ENCODE measurements at places on chromosomes 5 and 9.
A peak's percentile ranks its signal among the peaks of the same experiment; 100 is the strongest.

DNA sequence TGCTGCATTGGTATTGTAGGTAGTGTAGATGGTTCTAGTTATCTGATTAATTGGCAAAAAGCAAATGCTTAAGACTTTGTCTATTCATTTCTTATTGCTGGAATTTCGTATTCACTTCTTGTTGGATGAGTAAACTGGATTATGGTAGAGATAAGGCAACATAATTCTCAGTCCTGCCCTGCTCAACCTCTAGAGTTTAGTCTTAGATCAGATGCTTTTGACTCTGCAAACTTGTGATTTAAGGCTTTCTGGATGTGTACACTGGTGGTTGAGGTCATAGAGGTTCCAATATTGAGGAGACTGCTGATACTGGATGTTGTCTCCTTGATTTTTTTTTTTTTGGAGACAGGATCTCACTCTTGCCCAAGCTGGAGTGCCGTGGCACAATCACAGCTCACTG lies 35.0 kb downstream of the KIF2A start:
- no peak for DNase-seq

DNA sequence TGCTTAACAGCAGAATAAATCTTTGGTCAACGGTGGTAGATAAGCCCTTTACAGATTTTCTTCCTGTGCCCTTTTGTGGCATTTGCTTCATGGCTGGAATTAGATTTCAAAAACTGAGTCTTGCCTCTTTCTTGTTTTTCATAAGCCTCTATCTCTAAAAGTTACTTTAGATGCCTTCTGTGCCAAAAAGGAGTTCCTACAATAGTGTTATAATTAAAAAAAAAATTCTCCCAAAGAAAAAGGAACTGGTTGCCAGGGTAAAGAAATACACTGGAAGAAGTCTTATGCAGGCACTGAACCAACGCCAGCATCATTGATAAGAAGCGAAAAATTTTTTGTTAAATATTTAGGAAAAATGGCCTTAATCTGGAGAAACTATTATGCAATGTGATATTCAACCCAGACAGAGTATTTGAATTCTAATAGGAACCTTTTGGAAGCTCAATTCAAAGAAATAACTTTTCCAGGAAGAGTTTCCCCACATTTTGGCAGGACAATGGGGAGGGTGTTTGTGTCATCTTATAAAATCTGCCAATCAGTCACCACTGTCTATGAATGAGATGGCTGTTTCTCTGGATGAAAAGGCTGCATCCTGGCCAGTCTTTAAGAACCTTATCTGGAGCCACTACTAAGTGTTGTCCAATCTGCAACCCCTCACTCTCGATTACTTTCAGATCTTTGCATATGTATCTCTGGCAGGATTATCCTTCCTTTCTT lies 608.1 kb downstream of the PDE4D start:
- no peak for DNase-seq

DNA sequence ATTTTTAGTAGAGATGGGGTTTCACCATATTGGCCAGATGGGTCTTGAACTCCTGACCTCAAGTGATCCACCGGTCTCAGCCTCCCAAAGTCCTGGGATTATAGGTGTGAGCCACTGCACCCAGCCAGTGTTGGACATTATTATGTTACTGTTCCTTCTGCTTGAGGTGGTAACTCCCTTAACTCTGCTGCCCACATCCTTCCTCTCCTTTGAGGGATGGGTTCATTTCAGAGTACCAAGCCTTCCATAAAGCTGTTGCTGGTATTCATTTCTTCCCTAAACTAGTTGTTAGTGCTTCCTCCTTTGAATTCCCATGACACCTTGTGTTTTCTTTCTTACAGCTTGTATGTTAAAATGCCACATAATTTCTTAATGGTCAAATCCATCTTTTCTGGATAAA lies 54.0 kb downstream of the CTNNA1 start:
- no peak for DNase-seq

- DNase-seq: peak; percentile 82
Measured at GRCh38 chr5:77426670-77427069, 65.4 kb downstream of the WDR41 start.

DNA sequence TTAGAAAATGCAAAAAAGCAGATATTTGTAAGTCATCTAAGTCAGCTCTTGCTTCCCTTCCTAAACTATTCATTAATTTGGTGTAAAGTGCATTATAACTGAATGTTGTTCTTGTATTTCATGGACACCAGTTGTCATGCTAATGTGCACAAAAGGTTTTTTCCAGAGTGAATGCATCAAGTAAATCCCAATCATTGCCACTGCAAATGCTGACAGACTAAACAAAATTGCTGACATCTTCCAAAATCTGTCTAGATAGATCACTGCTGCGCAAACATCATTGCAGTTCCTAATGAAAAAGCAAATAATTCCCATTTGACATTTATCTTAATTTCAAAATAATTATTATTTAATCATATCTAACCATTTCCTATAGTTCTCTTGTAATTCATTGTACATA lies 161.7 kb downstream of the PDE4D start:
- no peak for DNase-seq

- no peak for DNase-seq
Measured at GRCh38 chr5:87733897-87734296, 321.2 kb upstream of the CCNH start.

- DNase-seq: peak; percentile 60
Measured at GRCh38 chr5:159003045-159004030, 96.4 kb downstream of the EBF1 start.

DNA sequence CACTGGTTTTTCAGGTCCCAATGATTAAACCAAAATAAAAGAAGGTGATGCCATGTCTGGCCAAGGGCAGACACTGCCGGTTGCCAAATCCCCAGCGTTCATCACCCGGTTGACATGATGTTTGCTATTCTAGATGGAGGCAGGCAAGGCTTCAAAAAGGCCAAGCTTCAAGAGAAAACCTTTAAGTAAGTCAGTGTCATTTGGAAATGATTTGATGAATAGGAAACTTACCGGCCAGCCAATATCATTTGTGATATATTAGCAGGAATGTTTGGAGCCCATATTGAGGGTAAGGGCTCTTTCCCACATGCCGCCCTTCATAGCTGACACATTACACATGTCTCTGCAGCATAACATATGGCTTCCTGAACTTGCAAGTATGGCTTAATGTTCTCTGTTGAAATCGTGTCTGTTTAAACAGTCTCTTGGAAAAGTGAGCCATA lies 89.5 kb upstream of the TTC23L start:
- peak; percentile 53 for DNase-seq

DNA sequence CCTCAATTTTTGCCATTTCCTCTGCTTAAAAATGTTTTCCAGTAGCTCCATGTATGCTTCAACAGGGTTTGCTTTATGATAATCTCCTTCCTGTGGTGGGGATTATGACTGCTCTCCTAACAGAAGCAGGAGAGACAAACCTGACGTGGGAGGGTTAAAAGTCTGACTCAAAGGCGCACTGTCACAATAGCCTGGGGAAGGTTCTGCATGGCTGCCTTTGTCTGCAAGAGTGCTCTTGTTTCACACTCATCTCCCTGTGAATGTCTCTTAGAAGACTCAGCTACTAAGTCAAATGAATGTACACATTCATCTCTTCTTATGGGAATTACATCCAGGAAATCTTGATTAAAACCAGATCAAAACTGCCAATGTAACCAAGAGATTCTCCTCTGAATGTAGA lies 90.9 kb upstream of the MTAP start:
- no peak for DNase-seq

DNA sequence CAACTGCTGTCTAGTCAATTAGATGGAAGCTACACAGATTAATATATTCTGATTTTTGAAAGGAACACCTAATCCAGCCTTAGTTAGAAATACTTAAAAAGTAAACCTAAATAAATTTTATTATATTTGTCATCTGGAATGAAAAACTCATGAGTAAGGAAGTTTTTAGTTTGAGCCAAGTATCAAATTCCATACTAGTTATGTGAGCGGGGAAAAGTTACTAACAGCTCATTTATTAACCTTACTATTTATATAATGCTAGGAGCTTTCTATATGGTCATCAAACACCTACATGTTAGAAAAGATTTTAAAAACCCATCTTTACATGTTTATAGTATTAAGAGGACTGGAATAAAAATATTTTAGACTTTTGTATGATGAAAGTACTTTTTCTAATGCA lies 41.6 kb upstream of the POU5F2 start:
- DNase-seq: peak; percentile 7

GRCh38 chr9:71780953-71781352 lies 12.6 kb upstream of the CEMIP2 start:
- DNase-seq: no peak

- DNase-seq: peak; percentile 97
Measured at GRCh38 chr9:130138171-130138653, 34.0 kb upstream of the NCS1 start.

DNA sequence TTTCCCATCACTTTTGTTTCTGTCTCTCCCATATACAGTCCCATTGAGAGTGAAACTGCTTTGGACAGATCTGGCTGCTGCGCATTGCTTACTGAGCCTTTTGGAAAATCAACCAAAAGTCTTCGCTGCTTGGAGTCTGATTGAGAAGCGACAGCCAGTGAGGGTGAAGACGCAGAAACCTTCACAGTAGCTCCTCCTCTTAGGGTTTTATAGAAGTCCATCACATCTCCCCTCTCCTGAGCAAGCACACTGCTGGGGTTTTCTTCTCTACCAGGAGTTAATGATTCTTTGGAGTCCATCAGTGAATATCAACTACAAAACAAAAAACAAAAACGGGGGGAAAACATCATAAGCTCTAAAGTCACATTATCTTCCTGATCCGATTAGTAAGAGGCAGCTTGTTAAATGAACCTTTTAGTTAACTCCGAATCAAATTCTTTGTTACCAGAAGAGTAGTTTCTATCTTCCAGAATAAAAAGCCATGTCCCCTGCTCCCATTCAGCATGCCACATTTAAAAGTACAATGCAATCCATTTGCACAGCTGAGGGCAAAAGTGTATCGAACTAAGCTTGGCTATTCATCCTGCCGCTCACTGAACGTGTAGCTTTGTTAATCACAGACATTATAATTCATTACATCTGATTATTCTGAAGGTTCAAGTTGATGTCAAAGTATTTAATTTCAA lies 2.8 kb downstream of the NR3C1 start:
- no peak for DNase-seq

DNA sequence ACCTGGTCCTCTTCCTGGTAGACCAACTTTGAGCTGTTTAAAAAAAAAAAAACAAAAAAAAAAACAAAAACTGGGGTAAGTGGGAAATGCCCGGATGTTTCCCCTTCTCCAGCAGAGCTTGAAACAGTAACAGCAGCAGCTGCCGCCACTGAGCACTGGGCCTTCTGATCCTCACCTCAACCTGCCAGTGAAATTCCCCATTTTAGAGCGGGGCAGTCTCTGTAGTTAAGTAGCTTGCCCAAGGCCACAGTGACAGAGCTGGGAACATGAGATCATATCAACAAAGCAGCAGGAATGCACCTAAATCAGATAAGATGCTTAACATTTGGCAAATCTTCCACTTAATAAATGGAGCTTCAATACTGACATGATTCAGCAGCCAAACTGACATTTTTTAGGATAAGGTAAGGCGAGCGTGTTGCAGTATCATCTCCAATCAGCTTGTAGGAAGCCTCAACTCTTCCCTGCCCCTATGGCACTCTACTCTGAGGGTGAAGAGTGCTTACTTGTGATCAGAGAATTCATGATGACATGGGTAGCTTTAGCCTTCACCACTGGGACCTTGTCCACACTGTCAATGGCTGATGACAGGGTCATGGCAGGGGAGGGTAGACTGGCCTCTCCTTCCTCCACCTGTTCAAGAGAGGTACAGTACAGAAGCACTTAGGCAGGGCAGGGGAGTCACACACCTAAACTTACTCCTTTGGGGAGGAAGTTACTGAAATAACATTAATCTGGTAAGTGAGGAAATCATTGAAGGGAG lies 9.3 kb downstream of the KIAA1191 start:
- DNase-seq: no peak

DNA sequence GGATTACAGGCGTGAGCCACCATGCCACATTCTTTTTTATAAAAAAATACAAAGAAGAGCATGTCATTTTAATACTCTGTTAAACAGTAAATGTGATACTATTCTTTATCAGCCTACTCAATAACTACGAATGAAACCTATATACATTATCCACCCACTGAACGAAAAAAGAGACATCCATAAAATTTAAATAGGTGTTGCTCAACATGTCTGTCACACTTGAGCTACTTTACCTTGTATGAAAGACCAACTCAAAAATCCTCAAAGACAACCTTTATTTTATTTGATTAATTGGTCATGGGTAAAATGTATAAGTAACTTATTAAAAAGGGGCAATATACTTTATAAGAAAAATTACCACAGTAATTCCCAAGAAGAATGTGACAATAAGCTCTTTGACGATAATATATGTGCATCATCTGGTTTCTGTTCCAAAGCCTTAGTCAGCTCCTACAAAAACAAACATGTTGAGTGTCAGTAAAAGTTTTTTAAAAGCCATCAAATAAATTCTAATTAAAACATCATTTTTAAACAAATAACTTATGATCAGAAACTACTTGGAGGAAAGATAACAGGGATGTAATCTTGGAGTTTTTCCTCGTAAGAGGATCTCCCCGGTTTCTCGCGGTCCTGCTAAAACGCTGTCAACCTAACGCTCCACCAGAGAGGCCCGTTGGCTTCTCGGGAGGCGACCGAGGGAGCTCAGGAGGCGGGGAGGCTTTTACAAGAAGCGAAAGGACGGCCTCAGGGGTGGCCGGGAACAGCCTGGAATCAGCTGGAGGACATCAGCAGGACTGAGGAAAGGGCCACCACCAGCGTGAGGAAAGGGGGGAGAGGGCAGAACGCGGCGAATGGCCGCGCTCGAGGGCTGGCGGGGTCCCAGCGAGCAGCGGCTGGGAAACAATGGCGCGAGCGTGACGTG lies 13.5 kb upstream of the ANKRD18B start:
- peak; percentile 71 for DNase-seq

DNA sequence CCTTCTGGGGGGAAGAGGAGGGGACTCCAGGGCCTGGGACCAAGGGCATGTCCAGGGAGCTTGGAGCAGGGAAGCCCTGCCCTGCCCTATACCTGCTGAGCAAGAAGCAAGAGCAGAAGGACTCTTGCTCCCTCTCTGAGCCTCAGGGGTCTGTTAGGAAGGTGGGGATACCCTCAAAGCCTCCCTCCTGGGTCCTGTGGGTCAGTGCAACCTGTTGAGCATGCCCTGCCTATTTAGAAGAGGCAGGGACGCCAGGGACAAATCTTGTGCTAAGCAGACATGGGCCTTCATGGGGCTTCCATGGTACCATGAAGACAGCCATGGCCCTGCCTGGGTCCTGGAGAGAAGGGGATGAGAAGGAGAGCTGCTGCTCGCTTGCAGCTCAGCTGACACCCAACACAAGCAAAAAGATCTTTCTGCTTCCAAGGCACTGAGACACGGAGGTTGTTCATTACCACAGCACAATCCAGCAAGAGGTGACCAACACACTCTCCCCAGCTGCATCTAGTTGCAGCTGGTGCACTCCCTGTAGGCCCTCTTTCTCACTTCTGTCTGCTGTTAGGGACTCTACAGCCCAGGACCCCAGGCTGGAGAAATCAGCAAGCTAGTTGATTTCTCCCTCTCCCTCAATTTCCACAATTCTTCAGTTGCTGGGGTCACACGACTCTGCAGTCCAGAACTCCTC lies 39.3 kb downstream of the C9orf50 start:
- DNase-seq: no peak

DNA sequence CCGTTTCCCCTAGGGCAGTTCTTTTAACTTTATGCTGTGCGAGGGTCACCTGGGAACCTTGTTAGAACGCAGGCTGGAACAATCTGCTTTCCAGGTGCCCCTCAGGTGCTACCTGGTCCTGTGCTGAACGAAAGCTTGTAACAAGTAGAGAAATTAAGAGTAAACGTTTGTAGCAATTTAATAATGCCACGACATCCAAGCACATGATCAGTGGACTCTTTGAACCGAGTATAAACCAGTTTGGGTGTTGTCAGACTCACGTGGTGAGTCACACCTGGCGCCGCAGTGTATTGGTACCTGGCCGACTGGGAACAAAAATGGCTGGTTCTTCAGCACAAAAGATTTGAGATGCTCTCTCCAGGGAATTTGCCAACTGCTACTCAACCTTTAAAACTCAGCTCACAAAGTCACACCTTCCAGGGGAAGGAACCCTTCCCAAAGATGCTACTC lies 926 bp upstream of the MYO10 start:
- no peak for DNase-seq

All from EL (cell line).